ENCODE measurements at places on chromosomes 12 and 14.

- no peak for DNase-seq
These were observed 6.6 kb upstream of the KLRD1 start for GRCh38 chr12:10301103-10301502.

GRCh38 chr14:74981833-74982232 is 20.9 kb upstream of the EIF2B2 start:
- no peak for DNase-seq

- DNase-seq = no peak
These were observed 22.8 kb downstream of the C14orf132 start for GRCh38 chr14:96062010-96062409.

DNA sequence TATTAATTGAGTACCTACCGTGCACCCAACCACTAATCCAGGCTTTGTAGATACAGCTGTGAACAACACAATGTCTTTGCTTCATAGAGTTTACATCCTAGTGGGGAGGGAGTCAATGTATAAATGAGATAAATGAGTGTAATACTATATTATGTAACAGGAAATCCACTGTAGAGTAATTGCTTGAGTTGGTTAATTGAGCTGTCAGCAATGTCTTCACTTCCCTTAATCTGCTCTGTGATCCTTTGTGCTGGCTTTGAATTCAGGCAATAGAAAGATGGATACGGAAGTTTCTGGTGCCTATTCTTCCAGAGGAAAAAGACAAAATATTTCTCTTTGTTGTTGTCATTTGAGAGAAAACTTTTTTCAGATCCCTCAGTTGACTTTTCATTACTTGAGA is 104.0 kb upstream of the SLC16A7 start:
- no peak for DNase-seq

DNA sequence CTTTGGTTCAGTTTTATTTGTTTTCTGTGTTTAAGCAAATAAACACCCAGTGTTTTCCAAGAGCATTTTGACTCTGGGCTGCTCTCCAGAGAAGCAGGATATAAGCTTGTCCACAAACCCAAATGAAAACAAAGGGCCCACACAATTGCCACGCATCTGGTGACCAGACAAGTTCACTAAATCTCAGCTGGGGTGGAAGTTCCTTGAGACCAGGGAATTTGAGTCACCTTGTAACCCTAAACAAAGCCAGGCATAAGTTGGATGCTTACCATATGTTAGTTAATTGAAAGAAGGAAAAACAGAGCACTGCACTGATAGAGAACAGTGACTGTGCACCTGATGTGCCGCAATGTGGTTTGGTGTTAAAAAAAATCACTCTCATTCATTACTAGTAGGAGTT is 1.6 kb upstream of the TXNRD1 start:
- DNase-seq = peak; percentile 98

DNA sequence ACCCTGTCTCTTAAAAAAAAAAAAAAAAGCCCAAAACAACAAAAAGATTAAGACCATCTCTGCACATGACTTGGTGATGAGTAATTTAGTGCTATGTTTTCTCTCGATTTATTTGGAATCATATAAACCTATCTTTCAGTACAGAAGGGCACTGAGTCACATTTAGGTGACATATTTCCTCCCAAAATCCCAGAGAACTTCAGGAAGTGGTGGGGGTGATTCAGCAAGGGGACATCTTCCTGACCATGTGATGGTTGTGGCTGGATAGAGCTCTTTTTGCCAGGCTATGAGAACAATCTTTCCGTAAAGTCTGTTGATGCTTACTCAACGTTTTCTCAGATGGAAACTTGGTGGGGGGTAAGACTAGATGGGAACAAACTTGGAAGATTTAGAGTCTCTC is 50.0 kb downstream of the PPFIBP1 start:
- DNase-seq = peak; percentile 88

DNA sequence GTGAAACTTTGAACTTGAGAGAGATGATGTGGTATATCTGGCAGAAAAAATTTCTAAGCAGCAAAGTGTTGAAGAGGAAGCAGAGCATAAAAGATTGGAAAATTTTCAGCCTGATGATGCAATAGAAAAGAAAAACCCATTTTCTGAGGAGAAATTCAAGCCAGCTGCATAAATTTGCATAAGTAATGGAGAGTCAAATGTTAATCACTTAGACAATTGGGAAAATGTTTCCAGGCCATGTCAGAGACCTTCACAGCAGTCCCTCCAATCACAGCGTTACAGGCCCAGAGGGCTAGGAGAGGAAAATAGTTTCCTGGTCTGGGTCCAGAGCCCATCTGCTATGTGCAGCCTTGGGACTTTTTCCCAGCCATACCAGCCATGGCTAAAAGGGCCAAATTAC is 469.0 kb upstream of the FOXG1 start:
- DNase-seq = no peak

DNA sequence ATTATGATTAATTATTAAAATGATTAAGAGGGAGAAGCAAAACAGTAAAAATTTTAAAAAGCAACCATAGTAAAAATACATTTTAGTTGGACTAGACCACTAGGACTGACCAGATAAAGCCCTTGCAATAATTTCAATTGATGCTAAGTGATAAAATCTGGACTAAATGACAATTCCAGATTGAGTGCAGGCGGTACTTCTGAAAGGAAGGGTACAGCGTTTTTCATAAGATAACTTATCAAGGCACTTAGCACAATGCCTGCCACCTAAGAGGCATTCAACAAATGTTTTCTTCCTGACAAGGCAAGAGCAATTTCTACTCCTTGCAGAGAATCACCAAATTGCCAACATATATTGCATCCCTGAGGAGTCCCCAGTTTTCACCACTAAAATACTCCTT is 37.7 kb upstream of the OAS1 start:
- DNase-seq = no peak

DNA sequence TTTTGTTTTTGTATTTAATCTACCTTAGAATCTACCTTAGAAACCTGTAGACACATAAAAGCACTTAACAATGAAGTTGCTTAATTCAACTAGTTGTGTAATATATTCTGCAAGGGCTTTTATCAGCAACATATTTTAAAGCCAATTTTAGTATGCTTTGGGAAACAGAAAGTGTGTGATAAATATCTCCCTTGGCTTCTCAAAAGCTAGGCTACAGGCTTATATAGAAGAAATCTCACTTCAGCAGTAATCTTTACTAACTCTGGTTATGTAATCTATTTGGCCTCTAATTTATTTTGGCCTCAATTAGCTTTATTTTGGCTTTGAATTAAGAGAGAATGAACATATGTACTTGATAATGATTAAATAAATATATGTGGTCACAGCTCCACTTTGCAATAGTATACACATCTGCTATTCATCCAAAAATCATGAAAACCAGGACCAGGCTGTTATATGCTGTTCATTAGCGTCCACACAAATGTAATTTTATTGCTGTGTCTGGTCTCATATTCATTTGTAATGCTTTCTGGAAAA is 37.2 kb downstream of the LRP6 start:
- no peak for DNase-seq

DNA sequence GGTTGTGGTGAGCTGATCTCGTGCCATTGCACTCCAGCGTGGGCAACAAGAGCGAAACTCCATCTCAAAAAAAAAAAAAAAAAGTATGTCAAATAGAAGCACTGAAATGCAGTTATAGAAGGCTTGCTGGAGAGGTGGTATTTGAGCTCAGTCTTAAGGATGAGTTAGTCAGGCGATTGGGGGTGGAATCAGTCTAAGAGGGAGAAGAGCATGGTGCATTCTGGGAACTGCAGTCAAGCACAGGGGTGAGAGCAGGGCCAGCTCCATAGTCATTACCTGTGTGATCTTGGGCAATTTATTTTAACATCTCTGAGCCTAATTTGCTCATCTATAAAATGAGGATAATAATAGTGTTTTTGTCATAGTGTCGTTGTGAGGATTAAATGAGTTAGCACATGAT is 5.9 kb upstream of the GNB3 start:
- DNase-seq = no peak
